ENCODE measurements at places on chromosomes 7 and 10.

GRCh38 chr7:55325371-55325792, 39.8 kb upstream of the LANCL2 start:
- DNase-seq = no peak

DNA sequence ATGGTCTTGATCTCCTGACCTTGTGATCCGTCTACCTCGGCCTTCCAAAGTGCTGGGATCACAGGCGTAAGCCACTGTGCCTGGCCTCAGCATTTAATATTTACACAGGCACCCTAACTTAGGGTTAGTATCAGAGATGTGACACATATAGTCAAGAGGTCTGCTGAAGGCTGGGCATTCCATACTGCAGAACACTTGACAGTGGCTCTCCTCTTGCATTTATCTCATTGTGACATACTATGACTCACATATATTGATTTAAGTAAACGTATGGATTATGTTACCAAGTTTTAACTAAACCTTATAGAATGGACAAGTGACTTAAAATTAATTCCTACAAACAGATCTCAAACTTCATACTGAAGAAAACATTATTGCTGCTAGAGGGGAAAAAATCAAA, 36.6 kb downstream of the BRAF start:
- DNase-seq = no peak

GRCh38 chr10:62903828-62904227, 87.7 kb upstream of the EGR2 start:
- DNase-seq = no peak

DNA sequence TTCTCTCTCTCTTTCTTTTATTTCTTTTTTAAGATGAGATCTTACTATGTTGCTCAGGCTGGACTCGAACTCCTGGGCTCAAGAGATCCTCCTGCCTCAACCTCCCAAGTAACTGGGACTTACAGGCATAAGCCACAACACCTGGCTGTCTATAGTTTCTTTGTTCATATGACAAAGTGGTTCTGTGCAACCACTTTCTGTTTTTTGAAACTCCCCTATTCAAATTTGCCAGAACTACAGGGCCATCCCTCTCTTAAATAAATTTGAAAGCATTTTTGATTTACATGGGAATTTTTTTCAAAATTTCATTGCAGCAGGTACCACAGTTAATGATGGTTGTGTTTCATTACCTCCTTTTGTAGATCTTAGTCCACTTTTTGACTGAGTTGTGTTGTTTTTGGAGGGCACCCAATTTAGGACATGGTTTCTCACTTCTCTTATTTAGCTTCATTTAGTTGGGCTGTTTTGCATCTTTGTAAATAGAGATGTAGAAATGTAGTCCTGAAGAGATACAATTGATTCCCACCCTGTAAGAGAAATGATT, 119.2 kb downstream of the LRRC4 start:
- no peak for DNase-seq

- no peak for DNase-seq
Measured at GRCh38 chr7:130649004-130649790, 19.4 kb downstream of the COPG2 start.

DNA sequence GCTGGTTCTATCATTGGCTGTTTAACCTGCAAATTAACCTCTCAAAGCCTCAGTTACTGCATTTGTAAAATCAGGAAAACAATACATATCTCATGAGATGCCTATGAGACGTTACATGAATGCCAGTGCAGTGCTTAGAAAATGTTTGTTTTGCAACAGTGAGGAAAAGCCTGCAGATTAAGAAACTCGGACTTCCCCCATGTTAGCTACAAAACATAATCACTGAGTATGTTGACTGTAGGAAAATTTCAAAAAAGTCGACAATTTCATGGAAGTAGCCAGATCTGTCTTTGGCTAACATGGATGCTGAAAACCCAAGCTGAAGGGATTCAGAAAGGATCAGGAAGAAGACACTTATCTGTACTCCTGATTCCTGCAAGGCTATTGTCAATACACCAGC, 121.4 kb downstream of the TRIL start:
- DNase-seq = no peak

GRCh38 chr10:50544857-50545429, 78.8 kb downstream of the SGMS1 start:
- no peak for DNase-seq

DNA sequence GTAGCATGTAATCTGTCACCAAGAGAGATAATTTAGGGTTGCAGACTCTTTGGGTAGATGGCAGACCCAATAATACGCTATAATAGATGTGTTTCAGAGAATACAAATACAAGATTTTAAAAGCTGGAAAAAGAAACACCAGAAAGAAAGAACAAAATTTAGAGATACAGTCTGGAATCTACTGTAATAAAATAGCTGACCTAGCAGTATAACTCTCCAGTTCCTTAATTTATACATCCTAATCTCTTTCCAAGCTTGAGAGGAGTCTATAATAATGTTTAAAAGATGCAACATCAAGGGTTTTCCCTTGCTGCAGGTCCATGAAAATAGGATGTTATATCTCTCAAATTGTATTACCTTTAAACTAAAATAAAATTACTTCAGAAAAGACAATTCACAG, 27.2 kb upstream of the GPR22 start:
- DNase-seq = no peak

GRCh38 chr10:88110355-88110754, 246.9 kb downstream of the PTEN start:
- DNase-seq = no peak

DNA sequence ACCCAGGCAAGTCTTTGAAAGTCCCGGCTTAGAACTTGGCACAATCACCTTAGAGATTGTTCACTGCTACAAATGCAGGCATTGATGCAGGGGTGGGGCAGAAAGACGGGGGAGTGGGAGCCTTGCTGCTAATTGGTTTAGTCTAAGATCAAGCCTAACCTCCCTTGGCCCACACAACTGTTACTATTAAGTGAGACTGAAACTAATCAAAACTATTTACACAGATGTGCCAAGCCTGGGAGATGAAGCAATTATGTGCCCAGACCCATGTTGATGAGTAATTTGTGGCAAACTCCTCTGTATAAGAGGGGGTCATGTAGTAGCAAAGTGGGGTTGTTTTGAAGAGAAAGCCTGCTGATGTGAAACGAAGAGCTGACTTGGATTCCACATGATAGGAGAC, 178.2 kb upstream of the ITGB1 start:
- DNase-seq = no peak

GRCh38 chr7:97145068-97145467, 27.6 kb downstream of the SDHAF3 start:
- no peak for DNase-seq

- DNase-seq = no peak
Measured at GRCh38 chr10:49189422-49189821, 1.2 kb upstream of the TMEM273 start.

DNA sequence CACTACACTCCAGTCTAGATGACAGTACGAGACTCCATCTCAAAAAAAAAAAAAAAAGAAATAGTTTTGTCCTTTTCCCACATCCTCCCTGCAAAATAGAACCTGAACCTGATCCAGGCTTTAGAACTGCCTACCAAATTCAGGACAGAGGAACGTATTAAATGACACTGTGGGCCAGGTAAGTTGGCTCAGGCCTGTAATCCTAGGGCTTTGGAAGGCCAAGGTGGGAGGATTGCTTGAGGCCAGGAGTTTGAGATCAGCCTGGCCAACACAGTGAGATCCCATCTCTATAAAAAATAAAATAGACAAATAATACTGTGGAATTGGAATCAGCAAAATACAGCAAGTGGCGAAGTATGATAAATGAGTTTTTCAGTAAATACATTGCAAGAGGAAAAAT, 10.0 kb upstream of the BNIP3 start:
- no peak for DNase-seq

- no peak for DNase-seq
Measured at GRCh38 chr7:23334482-23335056, 35.4 kb downstream of the MALSU1 start.

- DNase-seq = no peak
Measured at GRCh38 chr10:50234486-50234885, 16.8 kb downstream of the ASAH2 start.

- DNase-seq = no peak
Measured at GRCh38 chr7:157848508-157849340, 511.9 kb downstream of the DNAJB6 start.

DNA sequence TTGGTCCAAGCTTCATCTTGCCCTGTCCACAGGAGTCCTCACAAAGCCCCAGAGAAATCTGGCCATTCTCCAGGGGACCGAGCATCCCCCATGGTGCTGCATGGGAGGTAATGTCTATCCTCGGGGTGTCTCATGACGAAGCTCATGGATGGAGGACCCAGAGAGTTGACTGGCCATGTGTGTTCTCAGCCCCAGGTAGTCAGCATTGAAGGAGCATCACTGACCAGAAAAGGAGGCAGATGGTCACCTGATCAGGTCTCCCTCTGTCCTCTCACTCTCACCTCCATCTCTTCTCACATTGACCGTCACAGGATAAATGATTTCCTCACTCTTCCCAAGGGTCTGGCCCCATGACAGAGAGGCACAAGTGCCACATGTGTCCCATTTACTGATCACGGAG, 33.4 kb upstream of the GDF10 start:
- no peak for DNase-seq

GRCh38 chr7:42940985-42941847, 9.0 kb downstream of the MRPL32 start:
- peak; percentile 79 for DNase-seq

DNA sequence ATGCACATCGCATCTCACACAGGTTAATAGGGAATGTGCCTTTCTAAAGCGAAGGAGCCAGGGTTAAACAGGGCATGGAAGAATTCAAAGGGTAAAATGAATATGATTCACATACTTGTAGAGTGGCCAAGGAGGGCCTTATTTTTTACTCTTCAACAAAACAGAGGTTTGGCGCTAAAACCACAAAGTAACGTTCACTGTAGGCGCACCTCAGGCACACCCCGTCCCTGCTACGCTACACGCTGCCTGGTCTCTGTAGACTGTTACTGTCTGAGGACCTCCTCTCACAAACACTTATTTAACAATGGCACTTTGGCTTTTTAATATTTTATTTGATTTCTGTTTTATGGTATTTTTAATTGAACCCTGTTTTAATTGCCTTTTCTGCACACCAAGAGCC, 462.1 kb upstream of the GALNT17 start:
- DNase-seq = no peak

- DNase-seq = no peak
Measured at GRCh38 chr7:40572810-40573465, 438.1 kb downstream of the SUGCT start.

DNA sequence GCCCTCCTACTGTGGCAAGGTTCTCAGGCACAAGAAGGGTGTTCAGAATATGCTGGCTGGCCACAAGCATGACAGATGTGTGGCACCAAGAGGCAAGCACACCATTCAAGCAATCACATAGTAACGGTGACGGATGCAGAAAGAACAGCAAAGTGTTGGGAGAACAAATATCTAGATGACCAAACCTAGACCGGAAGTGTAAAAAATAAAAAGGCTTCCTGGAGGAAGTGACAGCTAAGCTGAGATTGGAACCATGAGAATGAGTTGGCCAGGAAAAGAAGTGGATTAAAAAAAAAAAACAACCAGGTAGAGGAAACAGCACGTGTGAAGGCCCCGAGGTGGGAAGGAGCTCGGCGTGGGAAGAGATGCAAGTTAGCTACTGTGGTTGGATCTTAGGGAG, 22.0 kb downstream of the GHRHR start:
- no peak for DNase-seq

- DNase-seq = no peak
Measured at GRCh38 chr10:76031769-76032699, 600.6 kb downstream of the LRMDA start.

- no peak for DNase-seq
Measured at GRCh38 chr7:95324431-95324830, at the start of gene PON1. Gene PON1 (minus strand): TSS chr7:95324532. CDS start chr7:95324475, 57 bp downstream.

DNA sequence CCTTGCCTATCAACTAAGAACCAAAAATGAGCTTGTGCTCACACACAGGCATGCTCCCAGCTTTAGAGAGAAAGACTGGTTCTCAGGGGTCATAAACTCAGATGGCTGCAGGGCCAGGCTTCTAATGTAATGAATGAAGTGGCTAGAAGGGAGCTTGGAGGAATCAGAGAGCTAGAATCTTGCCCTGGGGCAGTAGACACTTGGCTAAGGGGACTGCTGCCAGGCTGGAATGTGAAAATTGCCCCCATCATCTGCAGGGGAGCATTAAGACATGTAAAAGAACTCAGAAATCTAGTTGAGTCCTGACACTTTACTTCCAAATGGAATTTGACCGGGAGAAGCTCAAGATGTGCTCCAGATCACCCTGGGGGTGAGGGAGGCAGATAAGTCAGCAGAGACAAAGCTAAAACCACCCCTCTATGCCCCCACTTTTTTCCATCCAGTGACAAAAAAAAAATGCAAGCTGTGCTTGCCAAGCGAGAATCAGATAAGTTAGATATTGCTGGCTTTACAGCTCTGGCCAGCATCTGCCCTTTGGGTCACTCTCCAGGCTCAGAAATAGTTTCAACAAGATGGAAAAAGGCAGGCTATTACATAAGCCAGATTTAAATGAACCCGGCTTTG, 2.3 kb upstream of the SLC16A9 start:
- DNase-seq = no peak

GRCh38 chr7:149670288-149670687, 103.1 kb downstream of the ZNF467 start:
- DNase-seq = no peak

- no peak for DNase-seq
Measured at GRCh38 chr7:131031099-131031868, 296.4 kb upstream of the MKLN1 start.

DNA sequence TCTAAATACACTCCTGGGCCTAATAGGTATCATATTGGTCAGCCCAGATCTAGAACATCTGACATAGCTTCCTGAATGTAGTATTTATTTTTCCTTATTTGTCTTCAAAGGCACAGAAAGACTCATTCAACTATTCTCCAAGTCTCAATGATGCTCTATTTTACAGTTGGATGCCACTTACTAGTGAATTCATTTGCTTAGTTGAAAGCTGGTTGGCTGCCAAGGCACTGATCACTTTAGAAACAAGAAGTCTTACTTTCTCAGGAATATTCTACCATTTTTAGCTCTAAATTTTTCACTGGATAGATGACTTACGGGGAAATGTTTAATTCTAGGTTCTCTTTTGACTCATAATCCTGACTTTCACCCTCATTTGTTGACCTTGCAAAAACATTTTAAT, 863.4 kb downstream of the SORCS1 start:
- DNase-seq = no peak

GRCh38 chr10:112696592-112696991, 249.6 kb downstream of the VTI1A start:
- no peak for DNase-seq

GRCh38 chr10:1978584-1978983, 241.3 kb upstream of the ADARB2 start:
- no peak for DNase-seq

- no peak for DNase-seq
Measured at GRCh38 chr7:139566736-139567646, 43.5 kb downstream of the CLEC2L start.

GRCh38 chr7:30403477-30403876, 75.1 kb downstream of the NOD1 start:
- DNase-seq = no peak

GRCh38 chr10:68106656-68107055, 2.6 kb upstream of the MYPN start:
- no peak for DNase-seq

- DNase-seq = peak; percentile 19
Measured at GRCh38 chr7:150937848-150938561, 40.1 kb downstream of the KCNH2 start.

- no peak for DNase-seq
Measured at GRCh38 chr10:117924820-117925219, 121.9 kb downstream of the RAB11FIP2 start.

- DNase-seq = peak; percentile 84
Measured at GRCh38 chr10:14588084-14588937, 186.4 kb downstream of the FAM107B start.

GRCh38 chr7:85474234-85474633, 287.4 kb upstream of the SEMA3D start:
- DNase-seq = no peak
